Gastrocnemius medialis (tissue), 4 donors: ENCODE measurements at places on chromosomes 5 and 9. TPM values are rescaled to one million over a fixed set of nuclear protein-coding genes. Genes with fewer than 3 reads are reported as not detected.

The HTR4 gene
- not detected for total RNA-seq

The BTNL3 gene
- not detected for total RNA-seq

The PHAX gene
- 40.7 TPM for total RNA-seq

The DNAH5 gene
- total RNA-seq = 1.0 TPM

The FCN2 gene
- not detected for total RNA-seq

The SUSD3 gene
- total RNA-seq = 0.51 TPM

GRCh38 chr5:172925336-172925948 is 33.8 kb upstream of the RPL26L1 start:
- no peaks in the 10 kb centered on the region for H3K4me1 ChIP-seq
- no peaks in the 10 kb centered on the region for H3K36me3 ChIP-seq
- H3K27me3 ChIP-seq = no peaks in the 10 kb centered on the region
- DNase-seq = no peak
- no peak overlapping the region for H3K27ac ChIP-seq

GRCh38 chr5:174397206-174397605 is 327.2 kb upstream of the MSX2 start:
- no peaks in the 10 kb centered on the region for H3K27me3 ChIP-seq
- no peaks in the 10 kb centered on the region for H3K36me3 ChIP-seq
- H3K4me3 ChIP-seq = no peak overlapping the region
- no peaks in the 10 kb centered on the region for H3K4me1 ChIP-seq
- H3K27ac ChIP-seq = no peak overlapping the region
